ENCODE measurements at places on chromosomes 2 and 18.

GRCh38 chr2:185676316-185676715, 62.3 kb upstream of the FSIP2 start:
- no peak for DNase-seq

- no peak for DNase-seq
These were observed 62.8 kb downstream of the INO80D start for GRCh38 chr2:206023183-206023582.

- DNase-seq: peak; percentile 73
These were observed 197.7 kb upstream of the SH3BP4 start for GRCh38 chr2:234754126-234754525.

DNA sequence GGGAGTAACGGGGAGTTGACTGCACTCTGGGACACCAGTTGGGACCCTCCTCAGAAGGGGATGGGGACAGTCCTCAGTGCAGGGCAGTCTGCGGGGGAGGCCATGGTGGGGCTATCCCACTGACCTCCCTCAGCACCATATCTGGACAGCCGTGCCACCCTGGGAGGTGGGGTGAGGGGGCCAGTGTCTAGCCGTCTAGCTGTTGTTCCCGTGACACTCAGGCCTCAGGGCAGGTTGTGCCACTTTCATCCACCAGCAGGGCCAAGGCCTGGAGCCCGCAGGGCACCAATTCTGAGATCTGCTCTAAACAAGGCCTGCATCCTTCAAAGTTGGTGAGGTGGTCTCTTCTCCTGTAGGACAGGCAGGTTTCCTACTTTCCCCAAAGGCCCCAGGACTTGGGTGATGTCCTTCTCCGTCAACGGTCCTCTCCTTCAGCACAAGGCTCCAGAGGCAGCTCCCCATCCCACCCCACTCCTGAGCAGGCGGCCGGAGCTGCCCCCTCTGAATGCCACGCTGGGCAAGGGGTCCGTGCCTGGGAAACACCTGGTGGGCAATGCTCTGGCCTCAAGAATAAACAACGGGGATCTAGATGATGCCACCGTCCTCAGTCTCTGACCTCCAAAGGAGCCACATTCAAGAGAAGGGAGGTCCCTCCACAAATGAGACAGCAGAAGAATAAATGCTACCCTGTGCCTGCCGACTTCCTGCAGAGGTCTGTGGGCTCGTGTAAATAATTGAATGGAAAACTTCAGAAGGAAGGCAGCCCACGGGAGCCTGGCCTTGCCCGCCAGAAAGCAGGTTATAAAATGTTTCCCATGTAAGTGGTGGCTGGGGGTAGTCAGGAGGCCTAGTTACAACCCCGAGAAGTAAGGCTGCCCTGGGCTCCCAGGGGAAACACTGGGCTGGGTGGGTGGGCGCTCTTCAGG, 42.8 kb upstream of the PTMA start:
- DNase-seq: no peak

DNA sequence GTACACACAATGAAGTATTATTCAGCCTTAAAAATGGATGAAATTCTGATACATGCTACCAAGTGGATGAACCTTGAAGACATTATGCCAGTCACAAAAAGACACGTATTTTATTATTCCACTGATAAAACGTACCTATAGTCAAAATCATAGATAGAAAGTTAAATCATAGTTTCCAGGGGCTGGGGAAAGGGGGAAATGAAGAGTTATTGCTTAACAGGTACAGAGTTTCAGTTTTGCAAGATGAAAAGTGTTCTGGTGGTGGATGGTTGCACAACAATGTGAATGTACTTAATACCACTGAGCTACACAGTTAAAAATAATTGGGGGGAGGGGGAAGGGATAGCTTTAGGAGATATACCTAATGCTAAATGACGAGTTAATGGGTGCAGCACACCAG, 279.0 kb upstream of the STON1 start:
- DNase-seq: no peak

- no peak for DNase-seq
These were observed 77.7 kb downstream of the APOB start for GRCh38 chr2:20966061-20966595.

GRCh38 chr18:63818212-63818611, 43.0 kb downstream of the SERPINB7 start:
- no peak for DNase-seq

GRCh38 chr2:65666156-65666725, 233.8 kb upstream of the SPRED2 start:
- DNase-seq: peak; percentile 69

DNA sequence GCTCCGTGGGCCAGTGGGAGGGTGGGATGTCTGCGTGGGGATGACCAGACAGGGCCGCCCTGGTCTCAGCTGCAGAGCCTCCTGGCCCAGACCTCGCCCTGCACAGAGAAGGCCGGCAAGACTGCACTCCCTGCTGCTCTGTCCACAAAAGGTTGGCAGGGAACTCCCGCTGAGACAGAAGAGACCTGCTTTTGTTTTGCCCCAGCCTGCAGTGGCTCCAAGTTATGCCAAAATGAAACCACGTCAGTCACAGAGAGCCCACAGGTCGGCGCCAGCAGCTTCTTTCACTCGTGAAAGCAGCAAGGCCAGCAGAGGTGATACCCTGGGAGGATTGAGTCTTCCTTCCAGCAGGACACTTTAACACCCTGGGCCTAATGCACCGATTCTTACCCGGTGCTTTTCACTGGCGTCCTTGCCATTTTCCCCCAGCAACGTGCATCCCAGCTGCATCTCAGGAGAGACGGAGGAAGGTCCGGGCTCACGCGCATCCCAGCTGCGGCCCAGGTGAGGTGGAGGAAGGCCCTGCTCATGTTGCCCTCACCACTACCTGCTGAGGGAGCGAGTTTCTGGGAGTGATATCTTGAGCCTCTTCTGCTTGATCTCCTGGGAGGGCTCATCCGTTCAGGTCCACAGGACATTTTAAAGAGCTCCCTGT, 22.1 kb upstream of the CTDP1 start:
- DNase-seq: no peak
